Myometrial cell (primary cell): ENCODE measurements at places on chromosomes 5 and 9. TPM values are rescaled to one million over a fixed set of nuclear protein-coding genes. Genes with fewer than 3 reads are reported as not detected.

CDH9 gene
- total RNA-seq = not detected in 2 replicates

OR1N2 gene
- not detected in 2 replicates for total RNA-seq

WDR31 gene
- total RNA-seq = 0.29 and 2.1 TPM in 2 replicates

SLC25A2 gene
- total RNA-seq = under 0.01 TPM in 1 of 2 replicates, not detected in the other

GPR151 gene
- total RNA-seq = not detected in 2 replicates

RNF208 gene
- total RNA-seq = not detected in 2 replicates

PCDHGB3 gene
- total RNA-seq = 0.58 and 0.71 TPM in 2 replicates

KYAT1 gene
- 19.1 and 25.7 TPM in 2 replicates for total RNA-seq

PCDHB15 gene
- 0.35 TPM in 1 of 2 replicates, not detected in the other for total RNA-seq

ADAMTS2 gene
- total RNA-seq = 30.8 and 34.4 TPM in 2 replicates

LHX3 gene
- total RNA-seq = not detected in 2 replicates

PAPPA gene
- total RNA-seq = 5.5 and 7.3 TPM in 2 replicates

CYLC2 gene
- total RNA-seq = not detected in 2 replicates

PCDHA1 gene
- not detected in 2 replicates for total RNA-seq

PRRT1B gene
- not detected in 2 replicates for total RNA-seq

NIPAL4 gene
- total RNA-seq = under 0.01 TPM in 1 of 2 replicates, not detected in the other

PLCXD3 gene
- 5.7 and 6.1 TPM in 2 replicates for total RNA-seq

SPATA31A3 gene
- not detected in 2 replicates for total RNA-seq

PLEKHG4B gene
- not detected in 2 replicates for total RNA-seq

SLC34A1 gene
- total RNA-seq = not detected in 2 replicates

ANKHD1 gene
- total RNA-seq = 25.9 and 27.1 TPM in 2 replicates

NDST1 gene
- 49.6 and 58.3 TPM in 2 replicates for total RNA-seq

CEP78 gene
- 16.7 and 23.6 TPM in 2 replicates for total RNA-seq

ZFP2 gene
- 0.18 and 0.58 TPM in 2 replicates for total RNA-seq

LCP2 gene
- total RNA-seq = not detected in 2 replicates

PLPP7 gene
- 14.9 and 21.3 TPM in 2 replicates for total RNA-seq

TNFSF15 gene
- total RNA-seq = under 0.01 TPM in 1 of 2 replicates, not detected in the other

SLC2A6 gene
- total RNA-seq = 32.6 and 33.8 TPM in 2 replicates

C9orf153 gene
- total RNA-seq = not detected in 2 replicates

DCP2 gene
- 14.7 and 39.7 TPM in 2 replicates for total RNA-seq

STK32A gene
- under 0.01 TPM in 2 replicates for total RNA-seq

QRFP gene
- total RNA-seq = not detected in 2 replicates

SAXO1 gene
- not detected in 2 replicates for total RNA-seq

PPP3R2 gene
- total RNA-seq = not detected in 2 replicates

IQGAP2 gene
- total RNA-seq = 0.58 and 0.71 TPM in 2 replicates

DEPDC1B gene
- total RNA-seq = 9.5 and 11.9 TPM in 2 replicates

CERT1 gene
- 7.5 and 11.0 TPM in 2 replicates for total RNA-seq

MARCHF11 gene
- not detected in 2 replicates for total RNA-seq

FLT4 gene
- total RNA-seq = 0.18 TPM in 1 of 2 replicates, not detected in the other

HACD4 gene
- total RNA-seq = 9.0 and 13.0 TPM in 2 replicates

RGS14 gene
- 4.9 and 15.1 TPM in 2 replicates for total RNA-seq

FSD1L gene
- 1.2 and 3.2 TPM in 2 replicates for total RNA-seq

PCDHA13 gene
- not detected in 2 replicates for total RNA-seq

UNC5A gene
- total RNA-seq = under 0.01 and 0.18 TPM in 2 replicates

LTC4S gene
- total RNA-seq = 0.89 TPM in 1 of 2 replicates, not detected in the other

IFNE gene
- total RNA-seq = not detected in 2 replicates

SPAG8 gene
- 0.53 and 1.2 TPM in 2 replicates for total RNA-seq

DOLPP1 gene
- total RNA-seq = 12.7 and 13.5 TPM in 2 replicates

FBP2 gene
- 0.29 TPM in 1 of 2 replicates, not detected in the other for total RNA-seq

TRIO gene
- total RNA-seq = 82.9 and 86.8 TPM in 2 replicates

LCNL1 gene
- total RNA-seq = 0.29 and 0.35 TPM in 2 replicates

NMUR2 gene
- total RNA-seq = not detected in 2 replicates

PCDHB9 gene
- 0.18 TPM in 1 of 2 replicates, not detected in the other for total RNA-seq

HBEGF gene
- 6.9 and 16.7 TPM in 2 replicates for total RNA-seq

MCTP1 gene
- total RNA-seq = 7.2 and 8.3 TPM in 2 replicates

ZNF366 gene
- total RNA-seq = not detected in 2 replicates

IRX2 gene
- total RNA-seq = 0.18 and 1.4 TPM in 2 replicates

NKD2 gene
- not detected in 2 replicates for total RNA-seq

ADGRV1 gene
- 0.29 TPM in 1 of 2 replicates, not detected in the other for total RNA-seq
